Activated T-cell treated with anti-CD3 and anti-CD28 coated beads, Interleukin-2, amount 50 U/mL, for 72 hours (primary cell): ENCODE measurements at places on chromosomes 6 and 20. TPM values are rescaled to one million over a fixed set of nuclear protein-coding genes. Genes with fewer than 3 reads are reported as not detected.

GRCh38 chr6:137210903-137211302, 8.3 kb downstream of the IFNGR1 start:
- DNase-seq = no peak

DNA sequence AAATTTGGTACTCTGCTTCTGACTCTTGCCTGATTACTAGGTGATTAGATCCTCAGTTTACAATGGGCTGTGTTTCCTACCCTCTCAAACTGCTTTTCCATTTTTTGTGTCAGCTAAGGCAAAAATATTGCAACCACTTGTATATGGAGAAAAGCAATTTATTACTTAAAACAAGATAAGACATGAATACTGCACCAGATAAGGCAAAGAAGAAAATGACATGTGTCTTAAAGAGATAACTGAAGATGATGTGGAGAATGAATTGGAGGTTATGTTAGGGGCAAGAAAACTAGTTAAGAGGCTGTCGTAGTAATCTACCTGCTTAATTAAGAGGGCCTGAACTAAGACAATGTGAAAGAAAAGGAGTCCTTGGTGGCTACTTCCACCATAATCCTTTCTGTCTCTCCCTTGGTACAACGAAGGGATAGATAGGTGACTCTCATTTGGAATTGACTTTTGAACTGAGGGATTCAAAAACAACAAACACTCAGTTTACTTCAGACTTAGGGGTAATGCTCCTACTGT, 16.3 kb upstream of the REV3L start:
- DNase-seq = no peak

DNA sequence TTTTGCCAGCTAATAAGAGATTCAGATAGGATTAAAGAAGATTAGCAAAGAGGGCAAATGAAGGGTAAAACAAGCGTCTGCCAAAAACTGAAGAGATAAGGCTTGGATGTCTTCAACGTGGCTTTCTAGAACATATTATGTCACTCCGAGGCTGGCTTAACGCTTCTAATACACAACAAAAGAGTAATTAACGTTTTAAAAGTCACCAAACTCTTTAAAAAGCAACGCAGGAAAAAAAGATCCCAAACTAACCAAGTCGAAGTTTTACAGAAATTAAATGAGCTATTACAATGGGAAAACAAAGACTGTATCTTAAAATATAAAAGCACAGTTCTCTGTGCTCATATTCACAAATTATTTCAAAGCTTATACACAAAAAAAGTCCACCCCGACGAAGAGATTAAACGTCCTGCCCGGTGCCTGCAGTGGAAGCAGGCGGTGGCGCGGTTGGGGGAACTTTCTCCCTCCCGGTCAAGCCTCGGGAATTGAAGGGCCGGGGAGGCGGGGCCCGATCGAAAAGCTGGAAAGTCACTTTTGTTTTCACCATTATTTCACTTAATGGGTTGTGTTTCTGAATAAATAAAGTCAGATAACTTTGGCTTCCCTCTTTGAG, 1.2 kb downstream of the MAK start:
- DNase-seq = peak; percentile 7

The LKAAEAR1 gene
- total RNA-seq = 0.29 TPM

DNA sequence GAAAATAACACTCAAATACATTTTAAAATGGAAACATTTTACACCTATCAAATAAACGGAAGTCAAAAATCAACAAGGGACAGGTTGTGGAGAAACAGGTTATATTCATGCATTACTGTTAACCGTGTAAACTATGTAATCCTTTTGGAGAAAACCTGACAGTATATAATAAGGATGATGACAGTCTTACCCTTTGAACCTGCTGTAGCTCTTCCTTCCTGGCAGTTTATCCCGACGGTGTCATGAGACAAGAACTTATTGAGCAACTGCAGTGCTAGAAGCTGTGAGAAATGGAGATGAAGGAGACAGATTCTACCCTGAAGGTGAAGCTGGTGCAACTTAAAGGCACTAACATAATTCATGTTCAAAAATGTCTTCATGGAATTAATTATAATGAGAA, 76.7 kb downstream of the PLEKHG1 start:
- no peak for DNase-seq

GRCh38 chr20:58447511-58448391, 58.7 kb downstream of the VAPB start:
- peak; percentile 63 for DNase-seq

DNA sequence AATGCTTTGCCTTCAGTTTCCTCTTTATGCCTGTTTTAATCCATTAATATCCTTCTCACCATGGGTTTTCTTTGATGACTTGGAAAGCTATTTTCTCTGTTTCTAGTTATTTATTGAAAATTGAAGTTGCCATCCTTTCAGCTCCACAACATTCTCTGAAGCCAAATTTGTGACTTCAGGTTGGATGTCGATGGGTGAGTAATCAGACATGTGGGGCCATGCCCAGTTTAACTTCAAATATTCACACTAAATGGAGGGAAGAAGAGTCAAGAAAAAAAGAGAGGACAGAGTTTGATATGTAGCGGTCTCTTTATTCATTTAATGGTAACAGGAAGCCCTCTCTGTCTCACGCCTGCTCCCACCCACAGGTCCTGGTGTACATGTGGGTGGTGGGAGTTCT, 89.1 kb upstream of the RIPOR2 start:
- DNase-seq = no peak

DNA sequence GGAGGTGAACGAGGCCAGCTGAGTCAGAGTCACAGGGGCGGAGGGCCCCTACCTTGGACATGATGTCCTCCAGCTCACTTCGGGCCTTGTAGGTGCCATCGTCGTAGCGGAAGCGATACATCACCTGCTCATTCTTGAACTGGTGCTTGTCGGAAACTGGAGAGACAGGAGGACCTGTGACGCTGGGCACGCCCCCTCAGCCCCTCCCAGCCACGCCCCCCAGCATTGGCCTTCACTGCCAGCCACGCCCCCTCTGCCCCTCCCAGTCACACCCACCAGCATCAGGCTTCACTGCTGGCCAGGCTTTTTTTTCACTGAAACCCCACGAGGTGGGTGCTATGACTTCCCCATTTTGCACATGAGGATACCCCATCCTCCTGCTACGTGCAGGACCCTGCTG, 148.2 kb downstream of the PREX1 start:
- DNase-seq = peak; percentile 15

DNA sequence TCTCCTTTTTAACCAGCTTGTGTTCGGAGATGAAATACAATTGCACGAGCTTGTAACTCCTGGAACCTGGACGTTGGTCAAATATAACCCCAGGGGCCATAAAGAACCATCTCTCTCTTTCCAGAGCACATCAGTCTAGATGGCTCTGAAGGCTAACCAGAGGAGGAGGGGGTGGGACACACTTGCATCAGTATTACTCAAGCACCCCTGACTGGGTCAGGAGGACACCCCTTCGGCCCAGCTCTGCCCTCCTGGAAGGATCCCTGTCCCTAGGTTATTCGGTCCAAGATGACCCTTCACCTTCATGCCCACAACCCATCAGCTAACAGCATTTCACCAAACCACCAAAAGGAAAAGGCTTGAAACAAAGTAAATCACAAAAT, 67.1 kb downstream of the FYN start:
- DNase-seq = no peak

The SLC17A1 gene
- not detected for total RNA-seq

DNA sequence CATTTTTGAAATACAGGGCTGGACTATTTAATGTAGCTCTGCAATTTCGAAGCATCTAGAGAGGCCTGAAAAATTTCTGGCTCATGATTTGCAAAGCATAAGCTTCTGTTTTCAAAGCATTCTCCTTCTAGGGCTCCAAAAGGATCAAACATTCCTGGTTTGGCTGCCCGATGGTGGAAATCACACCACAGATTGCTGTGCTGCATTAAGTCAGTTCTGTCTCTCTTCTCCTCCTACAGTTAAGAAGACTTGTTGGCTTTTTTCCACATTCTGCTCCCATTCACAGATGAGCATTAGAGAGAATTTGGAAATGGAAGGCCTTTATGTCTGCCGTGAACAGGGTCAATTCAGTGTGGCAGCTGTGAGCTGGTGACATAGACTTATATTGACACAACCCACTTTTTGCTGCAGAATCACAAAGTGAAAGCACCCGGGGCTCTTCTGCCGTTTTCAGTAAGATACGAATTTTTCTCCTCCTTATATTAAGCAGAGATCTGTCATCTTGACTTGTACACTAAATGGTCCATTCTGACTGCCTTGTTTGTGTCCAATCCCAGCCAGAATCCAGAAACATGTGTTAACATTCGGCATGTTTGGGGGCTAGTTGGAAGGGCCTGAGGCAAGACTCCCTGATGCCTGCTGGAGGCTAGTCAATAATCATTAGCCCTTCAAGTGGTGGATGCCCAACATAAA, 330.8 kb upstream of the DEFB112 start:
- no peak for DNase-seq

GRCh38 chr6:53603386-53604116, 58.6 kb upstream of the GCLC start:
- DNase-seq = no peak

The TMEM170B gene
- 1.6 TPM for total RNA-seq

The MOXD1 gene
- not detected for total RNA-seq

The FAM83B gene
- total RNA-seq = not detected

- no peak for DNase-seq
Measured at GRCh38 chr6:9140951-9141460, 705.7 kb upstream of the SLC35B3 start.

- no peak for DNase-seq
Measured at GRCh38 chr20:61949714-61950640, 115.7 kb downstream of the TAF4 start.

GRCh38 chr6:95599706-95600105, 22.4 kb downstream of the MANEA start:
- no peak for DNase-seq

DNA sequence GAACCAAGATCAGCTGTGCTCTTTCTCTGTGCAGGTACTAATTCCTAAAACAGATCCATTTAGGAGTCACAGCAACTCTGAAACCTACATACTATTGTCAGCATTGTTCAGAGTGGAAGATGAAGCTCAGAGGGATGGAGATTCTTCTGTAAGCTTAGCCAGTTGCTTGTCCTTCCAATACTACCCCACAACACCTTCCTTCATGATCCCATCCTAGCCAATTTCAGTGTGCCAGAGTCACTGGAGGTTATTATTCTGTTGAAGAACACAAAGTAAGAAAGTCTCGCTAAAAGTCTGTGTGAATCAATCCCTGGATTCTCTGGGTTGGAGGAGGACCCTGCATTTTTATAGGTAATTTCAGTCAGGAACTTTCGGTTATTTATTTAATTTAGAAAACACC, 2.3 kb downstream of the POPDC3 start:
- DNase-seq = no peak

The TSBP1 gene
- total RNA-seq = not detected

The NFATC2 gene
- total RNA-seq = 39.9 TPM

DNA sequence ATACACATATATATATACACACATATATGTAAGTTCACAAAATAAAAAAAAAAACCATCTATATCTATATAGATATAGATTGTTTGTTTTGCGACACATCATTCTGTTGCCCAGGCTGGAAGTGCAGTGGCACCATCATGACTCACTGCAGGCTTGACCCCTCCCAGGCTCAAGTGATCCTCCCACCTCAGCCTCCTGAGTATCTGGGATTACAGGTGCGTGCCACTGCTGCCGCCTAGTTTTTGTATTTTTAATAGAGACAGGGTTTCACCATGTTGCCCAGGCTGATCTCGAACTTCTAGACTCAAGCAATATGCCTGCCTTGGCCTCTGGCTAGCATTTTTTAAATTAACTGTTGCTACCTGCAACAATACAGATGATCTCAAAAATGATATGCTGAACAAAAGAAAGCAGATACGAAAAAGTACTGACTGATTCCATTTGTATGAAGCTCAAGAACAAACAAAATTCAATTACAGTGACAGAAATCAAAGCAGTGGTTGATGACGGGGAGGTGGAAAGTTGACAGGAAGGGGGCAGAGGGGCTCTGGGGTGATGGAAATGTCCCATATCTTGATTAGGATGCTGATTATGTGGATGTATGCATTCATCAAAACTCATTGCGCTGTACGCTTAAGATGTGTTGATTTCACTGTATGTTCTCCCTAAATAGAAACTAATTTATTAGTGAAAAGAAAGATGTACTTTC, 49.6 kb downstream of the ATXN1 start:
- DNase-seq = no peak

- DNase-seq = no peak
Measured at GRCh38 chr6:123091091-123091895, 95.3 kb downstream of the CLVS2 start.

DNA sequence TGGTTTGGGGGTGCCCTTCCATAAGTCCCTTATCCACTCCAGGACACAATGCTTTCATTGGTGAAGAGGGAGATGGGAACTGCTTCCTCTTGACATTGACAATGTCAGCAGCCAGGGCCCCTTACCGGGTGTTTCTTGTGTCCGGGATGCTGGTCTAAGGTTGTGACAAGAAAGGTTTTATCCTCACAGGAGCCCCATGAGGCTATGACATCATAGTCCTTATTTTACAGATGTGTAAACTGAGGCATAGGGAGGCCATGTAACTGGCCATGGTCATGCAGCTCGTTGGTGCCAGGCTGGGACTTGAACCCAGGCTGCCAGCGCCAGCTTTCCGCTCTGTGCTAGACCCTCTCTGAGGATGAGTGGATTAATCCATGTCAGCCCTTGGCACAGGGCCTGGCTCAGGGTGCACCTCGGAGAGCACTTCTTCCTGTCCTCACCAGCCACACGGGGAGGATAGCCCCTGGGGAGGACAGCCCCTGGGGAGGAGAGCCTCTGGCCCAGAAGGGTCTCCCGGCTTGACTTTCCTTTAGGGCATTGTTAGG, 157.3 kb downstream of the SYCP2 start:
- no peak for DNase-seq

DNA sequence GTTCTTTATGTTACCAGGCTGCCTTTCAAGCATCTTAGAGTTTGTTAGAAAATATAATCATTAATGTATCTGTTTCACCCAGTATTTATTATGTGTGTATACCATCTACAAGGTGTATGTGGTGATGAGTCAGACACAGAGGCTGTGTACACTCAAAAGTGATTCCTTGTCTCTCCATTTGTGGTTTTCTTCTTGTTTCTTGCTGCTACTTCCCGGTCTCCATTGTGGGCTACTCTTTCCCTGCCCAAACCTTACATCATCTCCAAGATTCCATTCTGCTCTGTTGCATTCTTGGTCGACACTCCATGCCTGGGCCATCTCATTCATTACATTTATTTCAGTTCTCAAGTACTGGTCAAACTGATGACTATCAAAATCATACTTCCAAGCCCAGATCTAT, 182.2 kb upstream of the STXBP5 start:
- no peak for DNase-seq

The RAB44 gene
- 0.09 TPM for total RNA-seq

DNA sequence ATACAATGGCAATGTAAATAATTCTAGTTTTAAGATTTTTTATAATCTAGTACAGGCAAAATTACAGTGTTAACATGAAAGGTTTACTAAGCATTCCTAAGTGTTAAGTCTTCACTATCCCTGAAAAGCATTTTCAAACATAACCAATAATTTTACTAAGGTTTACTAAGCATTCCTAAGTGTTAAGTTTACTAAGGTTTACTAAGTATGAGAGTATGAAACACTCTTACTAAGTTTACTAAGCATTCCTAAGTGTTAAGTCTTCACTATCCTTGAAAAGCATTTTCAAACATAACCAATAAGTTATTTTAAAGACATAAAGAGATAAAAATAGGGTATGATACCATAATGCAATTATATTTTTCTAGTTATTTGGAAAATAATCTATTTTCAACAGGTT, 82.6 kb downstream of the PRSS35 start:
- DNase-seq = no peak

The HRH3 gene
- total RNA-seq = not detected

GRCh38 chr20:58473453-58474425, 41.5 kb downstream of the APCDD1L start:
- DNase-seq = no peak
